Effector memory CD8-positive, alpha-beta T cell (primary cell): ENCODE measurements at places on chromosomes 3 and 15.

GRCh38 chr15:93052090-93052879 lies 36.7 kb downstream of the RGMA start:
- no peak overlapping the region for H3K27ac ChIP-seq
- DNase-seq, result peak; percentile 26
- H3K27me3 ChIP-seq, result peaks cover 19% of the 10 kb centered on the region
- H3K4me3 ChIP-seq, result no peak overlapping the region
- peaks cover 31% of the 10 kb centered on the region for H3K4me1 ChIP-seq

DNA sequence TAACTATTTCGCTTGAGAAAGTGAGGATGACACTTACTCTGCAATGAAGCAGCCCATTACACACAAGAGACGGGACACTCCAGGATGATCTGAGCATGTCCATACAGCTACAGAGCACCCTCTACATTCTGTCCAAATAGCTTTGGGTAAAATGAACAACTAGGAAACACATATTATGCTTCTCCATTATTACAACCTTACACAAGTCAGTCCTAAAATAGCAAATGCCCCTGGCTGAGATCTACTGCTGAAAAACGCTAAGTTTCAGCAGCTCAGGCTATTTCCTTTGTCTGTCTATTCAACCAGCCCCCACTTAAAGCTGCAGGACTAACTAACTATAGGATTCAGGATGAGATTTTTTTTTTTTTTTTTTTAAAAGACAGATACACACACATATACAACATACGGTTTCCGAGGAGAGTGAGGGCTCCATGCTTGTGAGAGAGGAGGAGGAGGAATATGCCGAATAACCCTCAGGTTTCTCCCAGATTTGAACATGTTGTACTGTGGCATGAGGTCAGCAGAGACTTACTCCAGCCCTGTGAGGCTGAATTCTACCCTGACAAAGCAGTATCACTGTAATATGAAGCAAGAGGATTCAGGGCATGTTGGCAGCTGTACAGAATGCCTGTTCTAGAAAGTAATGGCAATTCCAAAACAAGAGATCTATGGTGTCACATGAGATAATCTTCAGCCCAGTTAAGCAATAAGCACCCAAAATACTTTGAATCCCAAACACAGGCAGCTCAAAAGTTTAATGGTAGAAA lies 117.3 kb upstream of the PLXND1 start:
- H3K4me1 ChIP-seq, result peaks cover 1% of the 10 kb centered on the region
- H3K36me3 ChIP-seq, result peaks cover 2% of the 10 kb centered on the region
- H3K4me3 ChIP-seq, result no peak overlapping the region
- no peaks in the 10 kb centered on the region for H3K27me3 ChIP-seq
- peak overlapping the region; percentile 2 for H3K27ac ChIP-seq

DNA sequence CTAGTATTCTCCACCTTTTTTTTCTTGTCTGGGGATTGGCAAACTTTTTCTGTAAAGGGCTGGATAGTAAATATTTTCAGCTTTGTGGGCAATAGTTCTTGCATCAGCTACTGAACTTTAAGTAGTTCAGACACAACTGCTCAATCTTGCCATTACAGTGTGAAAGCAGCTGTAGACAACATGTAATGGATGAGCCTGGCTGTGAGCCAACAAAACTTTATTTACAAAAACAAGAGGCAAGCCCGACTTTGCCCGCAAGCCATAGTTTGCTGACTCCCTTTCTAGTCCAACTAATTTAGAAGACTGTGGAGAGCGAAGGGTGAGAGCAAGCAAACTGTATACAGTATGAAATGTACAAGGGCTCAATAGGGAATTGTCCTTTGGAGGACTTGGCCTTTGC lies 6.2 kb downstream of the FRMD4B start:
- DNase-seq, result no peak
- peaks cover 15% of the 10 kb centered on the region for H3K27me3 ChIP-seq
- H3K27ac ChIP-seq, result no peak overlapping the region
- no peaks in the 10 kb centered on the region for H3K36me3 ChIP-seq
- no peak overlapping the region for H3K4me3 ChIP-seq

DNA sequence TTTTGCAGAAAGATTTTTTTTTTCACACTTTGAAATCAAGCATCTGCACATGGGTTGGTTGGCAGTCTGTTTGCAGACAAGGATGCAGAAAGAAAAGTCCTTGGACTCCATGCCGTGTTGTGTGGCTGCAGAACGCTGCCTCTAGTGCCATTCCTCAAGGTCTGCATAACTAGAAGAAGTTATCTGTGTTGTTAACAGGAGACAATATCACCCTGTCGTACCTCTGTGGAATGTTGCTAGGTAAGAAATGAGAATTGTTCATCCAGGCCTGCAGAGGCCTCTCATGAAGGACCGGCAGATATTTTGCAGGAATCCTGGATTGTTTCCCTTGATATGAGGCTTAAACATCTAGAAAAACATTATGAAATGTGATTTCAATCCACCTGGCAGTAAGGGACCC lies 58.5 kb upstream of the PPARG start:
- H3K36me3 ChIP-seq, result no peaks in the 10 kb centered on the region
- no peak overlapping the region for H3K4me3 ChIP-seq
- H3K27ac ChIP-seq, result no peak overlapping the region

- peak overlapping the region; percentile 80 for H3K4me3 ChIP-seq
- H3K27me3 ChIP-seq, result no peaks in the 10 kb centered on the region
- peaks cover 33% of the 10 kb centered on the region for H3K4me1 ChIP-seq
- DNase-seq, result peak; percentile 11
- peak overlapping the region; percentile 85 for H3K27ac ChIP-seq
Measured at GRCh38 chr15:60720493-60721256, 241.7 kb upstream of the ICE2 start.

- H3K27ac ChIP-seq, result no peak overlapping the region
- peaks cover 49% of the 10 kb centered on the region for H3K27me3 ChIP-seq
- H3K4me3 ChIP-seq, result no peak overlapping the region
- no peaks in the 10 kb centered on the region for H3K36me3 ChIP-seq
- H3K4me1 ChIP-seq, result no peaks in the 10 kb centered on the region
Measured at GRCh38 chr15:88312941-88313579, 56.5 kb upstream of the NTRK3 start.

DNA sequence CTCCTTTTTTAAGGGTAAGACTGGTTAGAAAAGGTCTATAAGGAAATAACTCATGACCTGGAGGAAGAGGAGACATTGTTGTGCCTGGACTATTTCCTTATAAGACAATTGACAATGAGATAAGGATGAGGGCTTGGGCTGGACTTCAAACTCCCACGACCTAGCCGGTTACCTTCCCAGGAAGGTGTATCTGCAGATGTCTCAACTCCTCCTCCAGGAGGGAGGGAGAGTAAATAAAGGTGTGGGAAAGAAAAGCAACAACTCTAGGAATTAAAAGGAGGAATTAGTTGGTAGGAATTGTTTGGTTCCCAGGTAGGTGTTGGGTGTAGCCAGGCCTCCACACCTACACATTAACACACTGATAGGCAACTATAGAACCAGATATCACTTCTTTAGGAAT lies 97.8 kb upstream of the TBL1XR1 start:
- no peak overlapping the region for H3K4me3 ChIP-seq
- no peaks in the 10 kb centered on the region for H3K27me3 ChIP-seq
- DNase-seq, result no peak
- no peaks in the 10 kb centered on the region for H3K4me1 ChIP-seq
- H3K27ac ChIP-seq, result no peak overlapping the region

- H3K27ac ChIP-seq, result no peak overlapping the region
- H3K4me3 ChIP-seq, result no peak overlapping the region
- H3K36me3 ChIP-seq, result peaks cover 27% of the 10 kb centered on the region
- H3K4me1 ChIP-seq, result no peaks in the 10 kb centered on the region
Measured at GRCh38 chr3:130963444-130963843, 63.2 kb downstream of the ASTE1 start.
